Fibroblast of skin of right biceps (primary cell): ENCODE measurements at places on chromosomes 12 and 14.

DNA sequence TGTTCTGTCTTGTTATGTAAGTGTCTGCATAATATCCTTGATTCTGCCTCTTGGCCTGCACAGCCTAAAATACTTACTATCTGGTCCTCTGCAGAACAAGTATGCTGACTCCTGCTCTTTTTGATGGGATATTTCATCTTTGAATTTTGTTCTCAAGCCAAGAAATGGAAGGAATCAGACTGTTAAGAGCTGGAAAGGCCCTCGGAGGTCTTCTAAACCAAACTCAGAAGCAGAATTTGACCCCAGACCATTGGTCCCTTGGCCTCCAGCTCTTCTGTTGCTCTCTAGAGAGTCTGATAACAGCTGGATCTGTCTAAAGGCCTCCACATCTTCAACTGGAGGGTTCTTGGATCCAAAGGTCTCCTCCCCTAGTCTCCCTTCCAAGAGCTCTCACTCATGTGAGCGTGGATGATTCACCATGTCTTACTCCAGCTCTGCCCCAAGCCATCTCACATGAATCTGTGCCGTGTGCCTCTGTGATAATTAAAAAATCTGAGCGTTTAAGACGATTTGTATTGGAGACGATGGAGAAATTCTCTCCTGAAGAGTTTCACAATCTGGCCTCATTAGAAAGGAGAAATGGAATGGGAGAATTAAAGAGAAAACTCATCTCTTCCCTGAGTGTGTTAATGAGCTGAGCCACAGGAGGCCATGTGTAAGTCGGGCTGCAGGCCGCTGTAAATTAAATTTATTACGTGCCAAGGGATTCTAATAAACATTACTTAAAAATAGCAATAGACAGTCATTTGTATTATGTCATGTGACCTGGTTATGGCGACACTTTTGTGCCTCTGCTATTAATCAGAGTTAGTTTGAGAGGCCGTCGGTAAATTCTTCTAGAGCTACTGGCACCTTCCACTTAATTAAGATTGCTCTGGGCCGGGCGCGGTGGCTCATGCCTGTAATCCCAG, 15.4 kb upstream of the PRIMA1 start:
- no peak for DNase-seq

DNA sequence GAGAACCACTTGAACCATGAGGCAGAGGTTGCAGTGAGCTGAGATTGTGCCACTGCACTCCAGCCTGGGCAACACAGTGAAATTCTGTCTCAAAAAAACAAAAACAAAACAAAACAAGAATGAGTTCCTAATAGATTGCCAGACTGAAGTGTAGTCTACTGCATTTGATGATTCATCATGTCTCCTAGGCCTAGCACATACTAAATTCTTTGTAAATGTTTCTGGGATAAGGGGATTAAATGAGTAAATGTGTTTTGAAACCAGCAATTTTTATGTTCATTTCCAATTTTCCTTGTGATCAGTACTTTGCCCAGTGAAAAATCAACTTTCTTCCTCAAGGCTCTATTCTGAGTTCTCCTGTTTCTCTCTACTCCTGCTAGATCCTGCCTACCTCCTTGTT, 2.9 kb upstream of the DYRK2 start:
- peak; percentile 74 for DNase-seq

GRCh38 chr12:107593713-107594381, 91.8 kb upstream of the PWP1 start:
- DNase-seq: no peak

DNA sequence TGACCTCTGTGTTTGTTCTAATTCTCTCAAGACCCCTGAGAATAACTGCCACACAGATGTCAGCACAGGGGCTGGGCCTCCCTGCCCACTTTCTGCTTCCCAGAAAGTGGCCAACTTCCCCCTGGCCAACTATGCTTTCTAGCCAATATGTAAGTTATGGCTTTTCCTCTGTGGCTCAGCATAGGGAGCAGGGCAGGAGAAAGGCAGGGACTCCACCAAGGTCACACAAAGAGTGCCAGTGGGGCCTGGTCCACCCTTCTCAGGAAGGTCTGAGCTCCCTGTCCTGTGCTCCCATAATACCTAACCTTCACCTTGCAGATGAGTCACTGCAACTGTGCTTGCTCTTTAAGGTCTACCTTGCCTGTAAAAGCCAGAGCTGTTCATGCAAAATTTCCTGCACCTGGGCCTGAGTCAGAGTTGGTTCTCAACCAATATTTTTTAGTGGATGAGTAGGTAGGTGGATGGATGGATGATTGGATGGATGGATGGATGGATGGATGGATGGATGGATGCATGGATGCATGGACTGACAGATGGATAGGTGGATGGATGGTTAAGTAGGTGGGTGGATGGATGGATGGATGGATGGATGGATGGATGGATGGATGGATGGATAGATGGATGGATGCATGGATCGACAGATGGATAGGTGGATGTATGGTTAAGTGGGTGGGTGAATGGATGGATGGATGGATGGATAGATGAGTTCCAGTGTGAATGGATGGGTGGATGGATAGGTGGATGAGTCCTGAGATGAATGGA, 64.2 kb downstream of the DIO3 start:
- DNase-seq: no peak

DNA sequence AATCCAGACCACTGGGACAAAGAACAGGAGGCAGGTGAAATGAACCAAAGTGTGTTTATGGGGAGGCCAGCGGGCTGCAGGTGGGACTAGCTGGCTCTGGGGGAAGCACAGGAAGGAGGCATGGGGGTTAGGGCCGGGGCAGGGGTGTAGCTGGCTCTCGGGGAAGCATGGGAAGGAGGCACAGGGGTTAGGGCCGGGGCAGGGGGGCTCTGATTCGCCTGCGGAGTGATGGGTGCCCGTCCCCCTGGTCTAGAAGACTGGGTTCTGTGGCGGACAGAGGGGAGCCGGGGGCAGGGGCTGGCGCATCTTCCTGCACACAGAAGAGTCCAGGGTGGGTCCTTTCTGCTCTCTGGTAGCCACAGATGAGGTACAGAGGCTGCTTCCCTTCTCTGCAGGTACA, 310.3 kb downstream of the TMEM121 start:
- DNase-seq: no peak

GRCh38 chr14:83764656-83765599, 1765.0 kb upstream of the FLRT2 start:
- DNase-seq: no peak

DNA sequence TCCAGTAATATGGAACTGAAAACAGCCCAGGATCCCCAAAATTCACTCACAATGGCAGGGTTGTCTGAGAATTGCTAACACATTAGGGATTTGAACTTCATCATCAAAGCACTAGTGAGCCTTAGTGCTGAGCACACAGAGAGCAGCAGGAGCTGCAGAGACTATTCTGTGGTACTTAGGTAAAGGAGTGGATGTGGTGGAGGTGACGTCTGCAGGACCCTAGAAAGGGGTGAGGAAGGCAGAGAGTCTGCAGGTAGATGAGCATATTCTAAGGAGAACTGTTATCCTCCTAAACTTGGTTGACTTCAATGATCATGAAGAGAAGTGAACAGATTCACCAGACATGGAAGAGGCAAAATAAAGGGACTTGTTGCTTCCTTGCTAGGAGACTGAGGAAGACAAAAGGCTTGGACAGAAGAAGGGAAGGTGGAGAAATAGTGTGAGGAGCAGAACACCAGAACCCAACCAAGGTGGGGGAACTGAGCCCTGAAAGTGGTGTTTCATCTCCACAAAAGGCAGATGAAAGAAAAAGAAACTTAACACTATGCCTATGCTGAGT, 1164.0 kb downstream of the TMEM121 start:
- DNase-seq: no peak

DNA sequence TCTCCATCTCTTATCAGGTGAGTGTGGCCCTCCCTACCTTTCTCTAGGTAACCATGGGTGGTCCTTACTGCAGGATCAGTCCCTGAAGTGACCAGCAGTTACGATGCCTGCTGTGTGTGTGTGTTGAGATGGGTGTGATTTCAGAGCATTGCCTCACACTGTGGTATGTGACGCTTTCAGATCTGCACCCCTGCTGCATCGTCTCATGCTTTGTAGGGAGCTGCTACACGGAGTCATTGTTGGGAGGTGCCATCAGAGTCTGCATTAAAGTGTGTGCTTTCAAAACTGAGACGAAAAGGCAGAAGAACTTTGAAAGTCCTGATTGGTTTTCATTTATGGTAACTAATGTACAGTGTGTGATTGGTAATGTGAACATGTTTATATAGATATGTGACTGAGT, 150.5 kb downstream of the PELI2 start:
- peak; percentile 58 for DNase-seq

DNA sequence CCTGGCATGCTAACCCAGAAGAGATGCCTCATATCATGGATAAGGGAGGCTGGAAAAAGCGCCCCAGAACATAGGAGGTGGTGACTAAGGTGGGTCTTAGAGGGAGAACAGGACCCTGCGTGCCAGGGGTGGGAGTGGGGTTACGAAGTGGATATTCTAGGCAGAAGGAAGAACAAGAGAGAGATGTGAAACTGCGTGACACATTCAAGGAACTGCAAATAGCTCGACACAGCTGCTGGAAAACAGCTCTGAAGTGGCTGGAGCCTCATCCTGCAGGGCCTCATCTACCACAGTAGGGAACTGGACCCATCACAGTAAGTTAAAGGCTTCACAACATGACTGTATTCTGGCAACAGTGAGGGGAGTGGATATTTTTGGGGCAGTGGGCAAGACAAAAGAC, 61.1 kb downstream of the RNF34 start:
- no peak for DNase-seq

DNA sequence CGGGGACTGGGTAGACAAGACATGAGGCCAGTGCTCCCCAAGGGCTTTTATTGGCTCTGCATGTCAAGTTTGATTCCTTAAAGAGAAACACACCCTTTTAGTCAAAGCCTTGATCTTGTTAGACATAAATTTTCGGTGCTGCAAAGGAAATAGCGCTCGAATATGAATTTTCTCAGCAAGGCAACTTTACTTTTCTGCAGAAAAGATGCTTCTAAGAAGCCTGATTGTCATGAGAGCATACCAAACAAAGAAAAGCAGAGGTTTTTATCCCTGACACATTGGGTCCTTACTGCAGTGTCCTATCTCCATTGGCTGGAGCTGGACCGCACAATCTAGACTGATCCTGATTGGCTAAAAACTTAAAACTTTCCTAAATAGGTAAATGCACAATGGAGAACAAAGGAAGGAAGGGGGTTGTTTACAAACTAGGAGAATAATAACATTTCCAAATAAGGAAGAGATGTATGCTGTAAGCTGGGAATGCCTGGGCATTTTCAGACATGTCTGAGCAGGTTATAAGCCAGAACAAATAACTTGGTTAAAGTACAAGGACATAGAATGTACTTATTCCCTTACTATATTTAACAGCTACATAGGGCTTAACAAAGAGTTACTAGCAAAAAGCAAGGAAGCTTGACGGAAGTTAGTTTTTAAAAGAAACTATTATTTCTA, 17.2 kb downstream of the TXNRD1 start:
- no peak for DNase-seq

- no peak for DNase-seq
These were observed 5.1 kb downstream of the LAG3 start for GRCh38 chr12:6777386-6777785.

GRCh38 chr14:70576891-70577290, 23.6 kb downstream of the MED6 start:
- no peak for DNase-seq

- DNase-seq: peak; percentile 53
These were observed at the start of gene PGF for GRCh38 chr14:74955229-74956026. PGF (minus strand) TSS chr14:74955597; CDS start chr14:74955242, 355 bp downstream.

DNA sequence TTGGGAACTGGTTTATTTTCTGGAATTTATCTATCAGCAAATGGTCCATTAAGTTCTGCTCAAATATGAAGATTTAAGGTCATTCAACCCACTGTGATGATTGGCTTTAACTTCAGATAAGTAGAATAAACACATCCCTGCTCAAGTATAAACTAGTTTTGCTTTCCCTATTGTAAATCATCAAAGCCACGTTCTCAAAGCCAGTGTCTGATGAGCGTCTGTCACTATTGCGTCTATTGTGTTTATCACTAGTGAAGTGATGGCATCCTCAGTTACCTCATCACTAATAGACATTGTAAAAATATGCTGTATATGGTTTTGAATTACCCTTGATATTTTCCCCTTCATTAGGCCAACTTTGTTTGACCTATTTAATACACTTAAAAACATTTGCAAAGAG, 351.3 kb downstream of the BCAT1 start:
- DNase-seq: no peak

DNA sequence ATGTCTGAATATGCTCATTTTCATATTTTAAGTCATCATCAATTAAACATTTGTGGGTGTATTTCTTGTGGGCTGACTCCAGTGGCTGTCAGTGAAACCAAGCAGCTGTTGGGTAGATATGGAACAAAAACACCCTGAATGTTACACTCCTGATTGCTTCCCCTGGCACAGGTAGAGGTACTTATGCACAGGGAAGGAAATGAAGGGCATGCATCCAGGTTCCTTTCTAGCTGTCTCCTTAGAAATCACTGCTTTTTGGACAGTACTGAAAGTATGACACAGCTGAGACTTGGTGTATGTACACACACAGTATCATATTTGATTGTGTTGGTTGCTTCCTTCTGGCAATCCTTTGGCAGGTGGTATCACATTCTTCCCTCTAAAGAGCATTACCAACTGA, 1006.7 kb downstream of the DIO2 start:
- DNase-seq: no peak

DNA sequence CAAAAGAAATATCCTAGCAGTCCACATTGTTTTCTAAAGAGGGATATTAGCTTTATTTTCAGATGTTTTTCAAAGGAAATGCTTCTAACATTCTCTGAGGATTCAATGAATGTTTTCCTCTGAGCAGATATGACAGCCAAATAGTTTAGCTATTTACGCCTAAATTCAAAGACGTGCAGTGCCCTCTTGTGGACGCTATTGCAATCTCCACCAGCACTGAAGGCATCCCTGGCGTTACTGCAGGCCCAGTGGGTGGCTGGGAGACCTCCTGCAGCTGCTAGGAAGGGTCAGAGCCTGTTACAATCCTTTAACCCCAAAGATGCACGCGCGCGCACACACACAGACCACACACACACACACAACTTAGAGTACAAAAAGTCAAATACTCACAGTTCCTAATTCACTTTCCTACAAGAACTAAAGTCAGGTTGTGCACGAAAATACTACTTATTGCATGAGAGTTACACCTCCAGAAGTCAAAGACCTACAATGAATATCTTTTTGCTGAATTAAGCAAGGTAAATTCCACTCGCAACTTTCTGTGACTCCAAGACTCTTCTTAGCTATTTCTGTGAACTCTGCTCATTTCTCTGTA, 589.3 kb upstream of the TMEM132C start:
- peak; percentile 80 for DNase-seq

- DNase-seq: no peak
These were observed 1066.1 kb downstream of the FLRT2 start for GRCh38 chr14:86596024-86596423.

DNA sequence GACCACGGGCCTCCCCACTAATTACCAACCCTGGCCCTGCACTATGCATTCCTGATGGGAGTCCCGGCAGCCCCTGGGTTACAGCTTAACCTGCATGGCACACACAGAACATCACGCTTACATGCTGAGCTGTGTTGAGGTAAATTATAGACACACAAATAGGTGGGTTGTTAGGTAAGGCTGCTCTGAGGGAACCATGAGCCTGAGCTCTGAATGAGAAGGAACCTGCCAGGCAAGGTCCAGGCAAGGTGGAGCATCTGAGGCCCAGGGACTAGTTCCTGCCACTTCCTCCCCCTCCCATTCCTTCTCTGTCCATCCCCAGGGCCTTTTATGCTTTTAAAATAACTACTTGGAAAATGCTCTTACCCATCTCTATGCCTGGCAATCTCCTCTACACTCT, 82.7 kb upstream of the ESRRB start:
- no peak for DNase-seq
